ENCODE measurements at places on chromosomes 3 and 15.

GRCh38 chr3:39401983-39402382, 4.5 kb upstream of the RPSA start:
- no peak for DNase-seq

DNA sequence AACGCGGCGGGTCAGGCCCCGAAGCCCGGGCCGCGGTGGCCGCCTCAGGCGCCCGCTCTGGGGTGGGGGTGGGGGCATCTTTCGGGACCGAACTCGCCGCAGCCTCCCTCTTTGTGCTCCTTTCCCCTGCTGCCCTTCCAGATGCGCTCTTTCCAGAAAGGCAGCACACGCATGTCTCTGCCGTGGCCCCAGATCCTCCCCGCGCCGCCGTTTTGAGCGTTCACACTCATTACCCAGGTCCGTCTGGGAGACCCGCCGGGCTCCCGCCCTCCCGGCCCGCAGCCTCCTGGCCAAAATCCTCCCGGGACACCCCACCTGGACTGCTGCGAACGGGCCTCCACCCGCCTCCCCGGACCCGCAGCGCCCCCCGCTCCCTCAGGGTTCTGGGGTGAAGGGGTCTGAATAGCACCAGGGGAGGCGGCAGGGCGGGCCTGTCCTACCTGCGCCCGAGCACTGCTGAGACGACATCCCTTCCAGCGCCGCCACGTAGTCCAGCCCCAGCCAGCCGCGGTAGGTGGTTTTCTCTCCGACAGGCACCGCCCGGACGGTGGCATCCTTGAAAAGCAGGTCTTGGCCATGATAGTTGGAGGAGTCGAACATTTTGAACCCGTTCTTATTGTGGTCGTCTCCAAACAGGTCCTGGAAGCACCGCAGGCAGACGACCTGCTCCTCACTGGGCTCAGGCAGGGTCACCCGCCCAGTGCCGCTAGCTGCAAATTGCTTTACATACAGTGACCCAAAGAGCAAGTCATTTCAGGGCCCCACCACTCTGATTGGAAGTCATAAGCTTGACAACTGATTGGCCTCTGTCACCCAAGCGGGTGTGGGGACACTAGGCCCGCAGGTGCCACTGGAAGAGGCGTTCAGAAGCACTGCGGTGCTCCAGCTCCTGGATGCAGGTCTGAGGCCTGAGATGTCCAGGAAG, 25.9 kb downstream of the MELTF start:
- no peak for DNase-seq

- DNase-seq = no peak
Measured at GRCh38 chr15:26165546-26165945, 302.4 kb upstream of the ATP10A start.

DNA sequence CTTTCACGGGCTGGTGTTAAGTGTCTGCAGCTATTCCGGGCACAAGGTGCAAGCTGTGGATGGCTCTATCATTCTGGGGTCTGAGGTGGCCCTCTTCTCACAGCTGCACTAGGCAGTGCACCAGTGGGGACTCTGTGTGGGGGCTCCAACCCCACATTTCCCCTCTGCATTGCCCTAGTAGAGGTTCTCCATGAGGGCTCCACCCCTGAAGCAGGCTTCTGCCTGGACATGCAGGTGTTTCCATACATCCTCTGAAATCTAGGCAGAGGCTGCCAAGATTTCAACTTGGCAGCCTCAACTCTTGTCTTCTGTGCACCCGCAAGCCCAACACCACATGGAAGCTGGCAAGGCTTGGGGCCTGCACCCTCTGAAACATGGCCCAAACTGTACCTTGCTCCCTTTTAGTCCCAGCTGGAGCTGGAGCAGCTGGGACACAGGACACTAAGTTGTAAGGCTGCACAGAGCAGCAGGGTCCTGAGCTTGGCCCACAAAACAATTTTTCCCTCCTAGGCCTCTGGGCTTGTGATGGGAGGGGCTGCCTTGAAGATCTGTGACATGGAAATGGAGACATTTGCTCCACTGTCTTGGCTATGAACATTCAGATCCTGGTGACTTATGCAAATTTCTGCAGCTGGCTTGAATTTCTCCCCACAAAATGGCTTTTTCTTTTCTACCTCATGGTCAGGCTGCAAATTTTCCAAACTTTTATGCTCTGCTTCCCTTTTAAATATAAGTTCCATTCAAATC, 6.0 kb upstream of the RPL39L start:
- no peak for DNase-seq

DNA sequence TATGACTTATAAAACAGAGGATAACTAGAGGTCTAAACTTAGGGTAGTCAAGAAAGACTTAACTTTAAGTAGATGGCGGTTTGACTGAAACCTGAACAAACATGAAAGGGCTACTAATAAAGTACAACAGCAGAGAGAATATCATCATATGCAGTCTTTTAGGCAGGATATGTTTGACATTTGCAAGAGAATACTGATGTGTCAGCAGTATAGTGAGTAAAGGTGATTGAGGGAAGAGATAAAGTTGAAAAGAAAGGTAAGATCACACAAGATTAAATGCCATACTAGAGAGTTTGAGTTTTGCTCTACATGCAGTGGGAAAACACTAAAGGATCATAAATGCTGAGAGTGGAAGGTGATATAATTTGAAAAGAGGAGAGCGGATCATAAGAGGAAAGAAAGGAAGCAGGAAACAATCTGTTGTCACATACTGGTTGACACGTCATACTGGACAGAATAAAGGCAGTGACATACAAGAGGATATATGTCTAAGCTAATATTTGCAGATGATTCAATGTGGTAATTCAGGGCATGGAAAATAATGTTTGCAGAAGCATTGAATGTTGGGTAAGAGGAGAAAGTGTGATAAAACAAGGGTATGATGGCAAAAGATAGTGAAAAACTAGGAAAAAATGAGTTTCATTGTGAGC, 223.0 kb downstream of the EPHA6 start:
- DNase-seq = no peak

- no peak for DNase-seq
Measured at GRCh38 chr3:9779721-9780457, 10.1 kb upstream of the CAMK1 start.

DNA sequence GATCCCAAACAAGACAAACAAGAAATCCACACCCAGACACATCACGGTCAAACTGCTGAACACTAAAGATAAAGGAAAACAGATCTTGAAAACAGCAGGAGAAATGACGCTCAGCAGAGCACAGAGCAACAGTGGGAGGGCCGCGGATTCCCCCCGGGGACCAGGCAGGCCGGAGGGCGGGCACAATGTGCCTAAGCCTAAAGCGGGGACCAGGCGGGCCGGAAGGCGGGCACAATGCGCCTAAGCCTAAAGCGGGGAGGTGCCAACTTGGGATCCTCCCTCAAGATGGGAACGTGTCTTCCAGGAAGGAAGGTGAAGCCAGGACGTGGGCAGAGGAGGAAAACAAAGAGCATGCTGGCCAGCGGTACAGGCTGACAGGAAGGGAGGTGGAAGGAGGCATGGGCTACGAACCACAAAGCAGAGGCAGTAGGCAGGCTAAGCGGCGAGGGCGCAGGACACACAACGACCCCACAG, 31.1 kb downstream of the CYFIP1 start:
- no peak for DNase-seq

- no peak for DNase-seq
Measured at GRCh38 chr15:91894606-91895005, 41.1 kb downstream of the SLCO3A1 start.

DNA sequence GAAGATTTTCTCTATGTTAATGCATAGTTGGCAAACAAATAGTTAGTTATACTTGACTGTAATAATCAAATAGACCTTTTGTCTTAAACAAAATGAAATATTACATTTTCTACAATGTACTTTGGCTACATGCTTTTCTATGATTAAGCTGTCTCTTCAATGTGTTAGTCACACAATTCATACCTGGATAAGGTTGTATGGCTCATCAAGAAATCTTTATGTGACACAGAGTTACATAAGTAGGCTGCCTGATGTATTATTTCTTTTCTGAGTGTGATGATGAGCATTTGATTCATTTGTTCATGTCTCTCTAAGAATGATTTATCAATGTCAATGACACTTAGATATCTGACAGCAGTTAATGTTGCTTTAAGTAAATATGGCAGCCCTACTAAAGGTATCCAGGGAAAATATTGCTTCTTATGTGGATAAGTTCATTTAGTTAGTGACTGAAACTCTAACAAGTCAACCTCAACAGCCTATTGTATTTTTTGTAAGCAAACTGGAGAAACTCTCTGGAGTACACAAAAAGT, 157.4 kb upstream of the SOX2 start:
- DNase-seq = no peak

DNA sequence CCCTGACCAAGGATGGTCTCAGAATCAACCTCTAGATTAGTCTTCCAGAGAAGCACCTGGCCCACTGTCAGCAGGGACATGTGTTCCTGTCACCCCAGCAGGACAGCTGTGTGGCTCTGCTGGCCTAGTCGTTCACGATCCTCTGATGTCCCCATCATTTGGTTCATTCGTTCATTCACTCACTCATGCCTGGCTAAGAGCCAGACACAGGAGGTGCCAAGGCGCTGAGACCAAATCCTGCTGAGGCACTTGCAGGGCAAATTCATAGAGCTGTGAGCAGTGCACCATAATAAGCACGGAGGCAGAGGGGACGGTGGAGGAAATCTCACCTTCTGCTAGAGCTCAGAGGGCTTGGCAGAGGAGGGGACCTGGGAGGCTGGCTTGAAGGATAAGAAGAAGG, 49.9 kb upstream of the FGD5 start:
- DNase-seq = no peak

- DNase-seq = no peak
Measured at GRCh38 chr15:47502041-47502440, 215.3 kb upstream of the SEMA6D start.

DNA sequence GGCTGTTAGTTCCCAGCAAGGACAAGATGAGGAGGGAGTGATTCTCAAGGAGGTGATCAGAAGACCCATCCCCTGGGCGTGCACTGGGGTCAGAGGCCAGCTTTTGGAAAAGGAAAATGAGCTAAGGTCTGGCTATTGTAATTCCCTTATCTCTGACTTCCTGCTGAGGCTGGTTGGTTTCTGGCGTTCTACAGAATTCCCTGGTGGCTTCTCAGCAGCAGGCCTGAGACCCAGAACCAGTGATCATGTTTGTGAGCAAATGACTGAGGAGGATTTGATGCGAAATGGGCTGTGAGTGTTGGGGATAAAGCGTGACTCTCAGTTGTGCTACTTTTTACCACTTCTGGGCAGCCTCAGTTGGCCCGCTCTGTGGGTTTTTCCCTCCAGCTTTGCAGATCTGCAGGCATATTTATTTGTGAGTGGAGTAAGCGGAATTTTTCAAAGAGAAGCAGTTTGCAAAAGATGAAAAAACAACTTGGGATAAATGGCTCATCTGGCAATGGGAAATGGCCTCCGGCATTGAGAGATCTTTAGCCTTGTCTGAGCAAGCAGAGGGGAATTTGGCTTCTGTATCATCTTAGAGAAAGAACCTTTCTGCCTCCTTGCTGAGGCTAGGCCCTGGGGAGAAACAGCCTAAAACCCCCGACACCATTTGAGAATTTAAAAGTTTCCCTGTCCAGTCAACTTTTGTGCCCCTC, 102.7 kb downstream of the SLCO3A1 start:
- DNase-seq = no peak
